Kidney (tissue), 22 donors: ENCODE measurements at places on chromosomes 11 and 22.

DNA sequence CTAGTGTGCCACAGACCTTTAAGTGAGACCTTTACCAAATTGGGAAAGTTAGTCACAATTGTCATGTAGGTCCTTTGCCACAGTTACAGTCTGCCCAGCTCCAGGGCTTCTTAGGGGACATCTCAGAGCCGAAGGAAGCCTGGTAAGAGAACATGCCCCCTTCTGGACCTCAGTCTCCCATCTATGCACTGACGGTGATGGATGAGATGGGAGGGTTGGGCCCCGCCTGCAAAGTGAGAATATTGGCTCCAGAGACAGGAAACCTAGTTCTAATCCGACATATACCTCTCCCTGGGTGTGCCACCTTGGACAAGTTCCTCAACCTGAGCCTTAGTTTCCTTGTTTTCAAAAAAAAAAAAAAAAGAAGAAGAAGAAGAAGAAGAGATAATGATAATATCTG is 85.1 kb upstream of the NAV2 start:
- no peak for DNase-seq

DNA sequence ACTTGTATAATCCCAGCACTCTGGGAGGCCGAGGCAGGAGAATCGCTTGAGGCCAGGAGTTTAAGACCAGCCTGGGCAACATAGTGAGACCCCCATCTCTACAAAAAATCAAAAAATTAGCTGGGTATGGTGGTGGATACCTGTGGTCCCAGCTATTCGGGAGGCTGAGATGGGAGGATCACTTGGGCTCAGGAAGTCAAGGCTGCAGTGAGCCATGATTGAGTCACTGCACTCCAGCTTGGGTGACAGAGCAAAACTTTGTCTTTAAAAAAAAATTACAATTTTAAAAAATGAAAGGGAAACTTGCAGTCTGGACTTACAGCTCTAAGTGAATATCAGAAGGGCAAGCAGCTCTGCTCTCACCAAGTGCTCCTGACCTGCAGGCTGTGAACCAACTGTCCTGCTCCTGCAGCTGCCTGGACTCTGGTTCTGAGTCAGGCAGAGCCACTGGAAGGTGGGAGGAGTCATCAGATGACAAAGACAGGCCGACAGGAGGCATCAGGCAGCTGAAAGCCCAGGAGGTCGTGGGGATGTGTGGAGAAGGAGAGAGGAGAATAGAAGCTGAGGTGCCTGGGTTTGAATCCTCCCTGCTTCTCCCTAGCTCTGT is 9.6 kb downstream of the SMTNL1 start:
- DNase-seq: no peak

DNA sequence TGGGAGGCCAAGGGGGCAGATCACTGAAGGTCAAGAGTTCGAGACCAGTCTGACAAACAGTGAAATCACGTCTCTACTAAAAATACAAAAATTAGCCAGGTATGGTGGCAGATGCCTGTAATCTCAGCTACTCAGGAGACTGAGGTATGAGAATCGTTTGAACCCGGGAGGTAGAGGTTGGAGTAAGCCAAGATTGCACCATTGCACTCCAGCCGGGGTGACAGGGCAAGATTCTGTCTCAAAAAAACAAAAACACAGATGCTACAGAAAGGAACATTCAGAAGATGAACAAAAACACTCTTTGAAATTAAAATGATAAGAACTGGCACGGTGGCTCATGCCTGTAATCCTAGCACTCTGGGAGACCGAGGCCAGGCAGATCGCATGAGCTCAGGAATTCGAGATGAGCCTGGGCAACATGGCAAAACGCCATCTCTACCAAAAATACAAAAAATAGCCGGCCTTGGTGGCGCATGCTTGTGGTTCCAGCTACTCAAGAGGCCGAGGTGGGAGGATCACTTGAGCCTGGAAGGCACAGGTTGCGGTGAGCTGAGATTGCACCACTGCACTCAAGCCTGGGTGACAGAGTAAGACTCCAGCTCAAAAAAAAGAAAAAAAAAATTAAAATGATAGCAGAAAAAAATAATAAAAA is 8.5 kb downstream of the RAB6A start:
- DNase-seq: no peak

DNA sequence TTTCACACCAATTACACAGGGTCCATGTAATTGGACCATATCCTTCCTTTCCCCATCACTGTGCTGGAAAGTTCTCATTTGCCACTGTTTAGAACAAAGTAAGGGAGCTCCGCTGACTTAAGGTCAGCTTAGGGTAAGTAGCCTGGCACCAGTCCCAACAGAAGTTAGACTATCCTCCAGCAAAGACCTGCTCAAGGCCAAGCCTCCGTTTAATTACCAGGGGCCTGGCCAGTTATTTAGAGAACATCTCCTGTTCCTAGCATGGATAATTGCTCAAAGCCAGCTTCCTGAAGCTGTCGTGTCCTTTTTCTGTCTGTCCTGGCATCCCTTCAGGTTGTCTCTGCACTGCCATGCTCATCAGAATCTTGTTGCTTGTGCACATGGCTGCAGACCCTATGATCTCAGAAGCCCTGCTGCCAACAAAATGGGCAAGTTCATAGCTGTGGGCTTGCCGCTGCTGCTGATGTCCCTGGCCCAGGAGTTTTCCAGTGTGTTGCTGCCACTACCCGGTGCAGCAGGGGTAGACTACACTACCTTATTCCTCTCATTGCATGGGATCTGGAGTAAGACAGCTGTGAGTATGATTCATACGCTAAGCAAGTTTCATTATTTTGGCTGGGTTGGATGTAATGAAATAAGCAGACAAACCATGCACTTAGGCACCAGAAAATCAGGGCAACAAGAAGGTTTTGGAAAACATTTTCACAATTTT is 8.1 kb downstream of the OR8A1 start:
- no peak for DNase-seq
